ENCODE measurements at places on chromosomes 5 and 9.

- no peak for DNase-seq
These were observed 39.2 kb downstream of the FER start for GRCh38 chr5:108786806-108787483.

DNA sequence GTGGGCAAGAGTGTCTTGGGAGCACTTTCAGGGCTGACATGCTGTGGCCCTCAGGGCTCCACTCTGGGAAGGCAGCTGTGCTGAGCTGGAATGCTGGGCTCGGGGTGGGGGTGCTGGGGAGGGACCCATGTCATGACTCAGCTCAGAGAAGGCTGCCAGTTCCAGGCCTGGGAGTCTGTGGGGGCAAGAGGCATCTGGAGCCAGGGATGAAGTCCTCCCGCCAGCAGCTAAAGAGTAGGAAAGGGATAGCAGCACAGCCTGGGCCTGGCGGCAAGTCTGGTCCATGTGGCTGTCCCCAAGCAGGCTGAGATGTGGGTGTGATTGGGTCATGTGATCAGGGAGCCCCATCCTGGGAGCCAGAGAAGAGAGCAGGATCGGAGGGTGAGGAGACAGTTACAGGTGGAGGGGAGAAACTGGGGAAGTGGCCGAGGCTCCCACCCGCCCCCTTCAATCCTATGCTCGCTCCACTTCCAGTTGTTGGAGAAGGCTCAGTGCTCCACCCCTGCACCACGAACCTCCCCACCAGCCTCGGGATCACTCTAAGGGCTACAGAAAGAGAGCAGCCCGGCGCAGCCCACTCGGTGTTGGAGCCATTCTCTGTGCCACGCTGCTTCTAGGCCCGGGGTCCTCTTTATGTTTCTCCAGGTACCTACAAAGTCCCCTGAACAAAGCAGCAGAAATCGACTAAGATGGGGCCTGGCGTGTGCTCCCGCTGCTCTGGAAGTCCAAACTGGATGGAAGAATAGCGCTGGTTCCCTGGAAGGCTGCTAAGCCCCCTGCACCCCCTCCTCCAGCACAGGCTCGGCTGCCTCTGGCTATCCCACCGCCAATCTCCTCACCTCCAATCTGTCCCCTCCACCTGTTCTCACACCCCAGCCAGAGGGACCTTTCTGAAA lies 12.0 kb downstream of the PDGFRB start:
- DNase-seq, result peak; percentile 96

GRCh38 chr9:5278486-5278885 lies 26.0 kb downstream of the RLN2 start:
- DNase-seq, result no peak

DNA sequence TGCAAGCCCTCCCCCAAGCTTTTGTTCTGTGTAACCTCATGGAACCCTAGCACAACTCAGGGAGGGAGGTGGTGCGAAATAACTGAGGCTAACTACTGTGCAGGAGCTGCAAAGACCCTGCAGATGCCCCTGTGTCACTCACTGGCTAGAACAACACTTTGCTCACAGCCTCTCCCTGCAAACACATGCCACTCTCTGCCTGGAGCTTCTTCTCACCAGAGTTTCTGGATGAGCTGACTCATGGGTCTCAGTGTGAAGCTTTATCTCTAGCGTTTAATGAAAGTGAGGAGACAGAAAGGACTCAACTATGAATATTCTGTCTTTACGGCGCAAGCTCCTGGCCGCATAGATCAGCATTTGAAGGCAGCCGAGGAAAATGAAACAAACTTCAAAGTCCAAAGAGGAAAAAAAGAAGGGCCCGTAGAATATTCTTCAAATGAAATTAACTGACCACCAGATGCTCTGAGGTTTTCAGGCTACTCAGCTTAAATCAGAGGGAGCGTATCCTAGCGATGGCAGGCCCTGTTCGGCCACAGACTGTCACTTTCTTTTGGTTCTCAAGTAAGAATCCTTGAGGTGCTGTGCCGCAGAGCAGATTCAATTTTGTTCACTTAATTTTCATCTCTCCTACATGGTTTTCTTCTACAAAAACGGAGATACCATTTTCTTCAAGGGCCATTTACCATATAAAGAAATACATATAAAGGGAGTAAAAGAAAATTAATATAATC lies 77.7 kb upstream of the TAS2R1 start:
- peak; percentile 34 for DNase-seq

GRCh38 chr9:6869081-6869948 lies 111.5 kb downstream of the KDM4C start:
- peak; percentile 18 for DNase-seq

DNA sequence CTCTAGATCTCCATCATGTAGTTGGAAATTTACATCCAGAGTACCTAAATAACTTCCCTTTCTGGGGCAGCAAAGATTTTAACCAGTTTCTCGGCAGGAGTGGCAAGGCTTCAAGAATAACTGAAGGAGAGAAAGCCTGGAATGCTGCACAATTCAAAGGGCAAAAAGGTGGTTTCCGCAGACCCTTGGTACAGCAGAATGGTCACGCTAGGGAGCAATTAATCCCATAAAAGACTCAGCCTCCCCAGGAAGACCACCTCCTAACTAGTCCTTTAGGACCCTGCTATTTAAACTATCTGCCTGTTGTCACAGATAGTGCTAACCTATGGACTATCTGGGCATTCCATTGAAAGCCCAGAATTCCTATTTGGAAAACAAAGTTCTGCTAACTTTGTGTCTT lies 3.6 kb downstream of the HTR1A start:
- no peak for DNase-seq

GRCh38 chr5:97163360-97163764 lies 19.7 kb downstream of the RIOK2 start:
- DNase-seq, result peak; percentile 40

DNA sequence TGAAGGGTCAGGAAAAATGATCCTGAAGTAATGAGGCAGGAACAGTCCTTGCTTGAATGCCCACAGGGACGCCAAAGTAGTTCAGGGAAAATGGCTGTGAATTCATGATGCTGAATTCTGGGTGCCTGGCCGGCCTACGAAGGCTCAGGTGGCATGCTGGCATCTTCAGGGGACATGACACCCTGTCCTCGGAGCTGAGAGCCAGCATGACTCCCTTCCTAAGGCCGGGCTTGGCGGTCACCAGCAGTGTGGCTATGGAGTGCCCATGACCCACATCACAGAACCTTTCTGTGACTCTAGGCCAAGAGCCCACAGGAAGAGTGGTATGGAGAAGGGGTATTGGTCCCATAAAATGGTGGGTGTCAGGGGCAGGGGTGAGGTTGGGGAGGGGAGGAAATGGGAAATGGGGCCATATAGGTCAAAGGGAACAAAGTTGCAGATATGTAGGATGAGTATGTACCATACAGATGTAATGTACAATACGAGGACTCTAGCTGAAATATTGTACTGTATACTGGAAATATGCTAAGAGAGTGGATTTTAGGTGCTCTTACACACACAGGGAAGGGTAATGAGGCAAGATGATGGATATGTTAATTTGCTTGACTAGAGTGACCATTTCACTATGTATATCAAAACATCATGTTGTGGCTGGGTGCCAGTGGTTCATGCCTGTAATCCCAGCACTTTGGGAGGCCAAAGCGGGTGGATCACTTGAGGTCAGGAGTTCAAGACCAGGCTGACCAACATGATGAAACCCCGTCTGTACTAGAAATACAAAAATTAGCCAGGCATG lies 202.8 kb upstream of the KLF9 start:
- DNase-seq, result no peak

DNA sequence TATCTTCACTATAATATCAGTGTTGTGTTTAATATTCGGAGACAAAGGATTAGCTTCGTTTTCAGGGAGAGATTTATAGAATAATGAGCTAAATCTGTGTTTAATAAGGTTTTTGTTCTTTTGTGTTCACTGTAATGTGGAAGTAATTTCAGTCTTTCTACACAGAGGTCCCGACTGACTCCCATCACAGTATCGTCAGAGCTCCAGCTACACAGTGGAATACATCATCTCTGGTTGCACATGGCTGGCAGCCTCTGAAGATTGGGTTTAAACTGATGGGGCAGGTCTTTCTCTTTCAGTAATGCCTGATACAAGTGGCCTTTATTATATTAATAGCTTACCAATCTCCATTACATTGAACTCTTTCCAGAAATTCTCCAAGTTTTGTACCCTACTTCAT lies 736.7 kb upstream of the RIOK2 start:
- DNase-seq, result no peak

GRCh38 chr5:124859027-124859426 lies 112.6 kb upstream of the ZNF608 start:
- DNase-seq, result no peak

DNA sequence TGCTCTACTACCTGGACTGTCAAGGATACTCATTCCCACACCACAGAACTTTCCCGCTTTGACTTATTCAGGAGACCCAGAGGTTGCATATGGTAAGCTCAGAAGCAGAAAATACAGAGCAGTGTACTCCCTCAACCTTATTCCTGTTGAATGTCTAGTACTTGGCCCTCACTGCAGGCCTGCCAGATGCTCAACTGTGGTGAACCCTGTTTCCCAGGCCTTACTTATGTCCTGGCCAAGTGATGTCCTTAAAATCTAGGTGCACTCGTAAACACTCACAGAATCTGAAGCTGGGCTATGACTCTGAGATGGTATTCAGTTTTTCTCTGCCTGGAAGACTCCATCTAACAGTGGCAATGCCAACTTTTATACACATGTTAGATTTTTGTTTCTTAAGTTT lies 21.0 kb downstream of the DIAPH1 start:
- DNase-seq, result no peak

DNA sequence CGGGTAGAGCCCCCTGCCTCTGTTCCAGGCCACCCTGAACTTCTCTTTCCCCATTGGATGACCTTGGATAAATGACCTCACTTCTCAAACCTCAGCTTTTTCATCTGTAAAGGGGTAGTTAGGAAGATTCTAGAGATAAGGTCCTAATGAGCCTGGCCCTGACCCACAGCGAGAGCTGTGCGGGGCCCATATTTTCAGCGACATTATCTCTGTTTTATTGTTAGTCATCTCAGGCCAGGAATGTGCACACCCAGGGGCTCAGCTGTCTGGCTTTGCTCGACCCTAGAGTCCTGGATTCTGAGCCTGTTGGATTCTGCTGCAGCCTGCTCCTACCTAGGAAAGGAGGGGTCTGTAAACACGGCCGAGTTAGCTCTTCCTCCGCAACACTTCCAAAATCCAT lies 81.2 kb upstream of the LMX1B start:
- no peak for DNase-seq

DNA sequence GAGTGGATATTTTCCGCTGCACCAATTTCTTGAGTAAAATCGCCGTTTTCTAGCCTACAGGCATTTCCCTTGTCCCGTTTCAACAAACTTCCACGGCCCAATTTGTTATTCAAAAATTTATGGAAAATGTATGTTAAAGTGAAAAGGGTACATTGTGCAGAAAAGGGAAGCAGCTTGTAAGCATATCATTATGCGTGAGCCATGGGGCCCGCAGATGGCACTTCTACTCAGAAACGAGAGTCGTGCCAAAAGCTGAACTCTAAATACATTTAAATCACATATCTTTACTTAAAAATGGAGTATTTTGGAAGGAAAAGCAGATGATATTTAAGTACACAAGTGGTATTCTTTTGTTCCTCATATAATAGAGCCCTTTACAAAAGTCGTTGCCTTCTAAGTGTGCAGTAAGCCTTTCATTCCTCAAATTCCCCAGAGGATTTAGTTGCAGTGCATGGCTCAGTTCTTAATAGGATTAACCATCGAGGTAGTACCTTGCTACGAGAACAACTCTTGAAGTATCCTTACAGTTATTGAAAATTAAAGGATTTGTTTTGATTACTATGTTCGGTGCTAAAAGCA lies 1227.2 kb upstream of the WWC1 start:
- DNase-seq, result no peak

- no peak for DNase-seq
These were observed 234.1 kb downstream of the FBXL7 start for GRCh38 chr5:15734058-15734457.

DNA sequence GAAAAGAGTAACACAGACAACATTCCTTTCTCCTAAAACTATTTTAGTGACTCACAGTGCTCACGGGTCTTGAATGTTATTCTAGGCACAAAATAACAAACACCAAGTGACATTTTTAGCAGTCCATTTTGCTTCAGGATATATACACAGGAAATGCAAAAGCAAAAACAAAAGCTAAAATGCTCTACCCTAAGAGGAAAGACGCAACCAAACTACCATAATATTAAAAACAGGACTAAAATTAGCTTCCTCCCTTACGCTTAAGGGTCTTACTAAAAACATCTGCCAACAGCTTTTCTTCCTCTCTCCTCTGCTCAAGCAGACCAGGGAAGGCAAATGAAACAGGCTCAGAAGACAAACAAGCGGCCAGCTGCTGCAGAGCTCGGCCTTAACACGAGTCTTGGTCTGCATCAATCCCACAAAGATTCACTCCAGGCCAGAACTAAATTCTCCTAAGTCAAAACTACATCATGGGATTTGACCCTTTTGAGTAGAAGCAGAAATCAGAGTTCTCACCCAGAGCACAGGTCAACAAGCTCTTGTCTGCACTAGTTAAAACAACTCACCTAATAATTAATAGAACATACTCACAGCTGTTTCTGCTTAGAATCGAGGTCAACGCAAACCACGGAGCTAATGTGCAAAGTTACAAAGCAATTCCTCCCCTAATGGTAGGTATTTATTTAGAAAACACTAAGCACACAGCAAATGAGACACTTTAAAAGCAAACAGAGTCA lies 62.3 kb downstream of the RAPGEF1 start:
- DNase-seq, result peak; percentile 85

GRCh38 chr9:125747053-125747764 lies at the start of gene PBX3:
Gene PBX3, plus strand, starts transcription at chr9:125747373.
- peak; percentile 61 for DNase-seq

DNA sequence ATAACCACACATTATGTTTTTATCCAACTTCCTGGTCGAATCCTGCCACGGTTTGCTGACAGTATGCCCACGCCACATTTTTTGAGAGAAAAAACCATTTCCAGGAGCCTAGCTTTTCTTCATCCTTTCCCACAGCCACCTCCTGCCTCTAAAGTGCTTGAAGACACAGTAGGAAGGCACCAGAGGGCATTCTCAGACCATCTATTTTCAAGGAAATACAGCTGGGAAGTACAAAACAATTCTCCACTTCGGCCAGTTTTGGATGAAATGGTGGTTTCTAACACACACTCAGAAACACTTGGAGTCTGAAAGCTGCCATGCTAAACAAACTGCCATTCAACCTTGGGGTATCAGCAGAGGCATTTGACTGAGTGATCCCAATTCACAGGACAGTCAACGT lies 86.3 kb upstream of the RPS23 start:
- DNase-seq, result peak; percentile 67

GRCh38 chr9:12737871-12738270 lies 36.9 kb upstream of the LURAP1L start:
- no peak for DNase-seq

GRCh38 chr5:40700116-40700782 lies 20.5 kb downstream of the PTGER4 start:
- no peak for DNase-seq

Data from mesenchymal stem cell (in vitro differentiated cells and primary cell).